CD4-positive, CD25-positive, alpha-beta regulatory T cell (primary cell): ENCODE measurements at places on chromosomes 5 and 9.

GRCh38 chr5:134846641-134846960, 833 bp downstream of the C5orf24 start:
- peak; percentile 35 for DNase-seq

GRCh38 chr9:23290973-23291372, 535.1 kb downstream of the ELAVL2 start:
- no peak for DNase-seq

- DNase-seq: no peak
These were observed 340.9 kb downstream of the RASEF start for GRCh38 chr9:82722051-82722450.

DNA sequence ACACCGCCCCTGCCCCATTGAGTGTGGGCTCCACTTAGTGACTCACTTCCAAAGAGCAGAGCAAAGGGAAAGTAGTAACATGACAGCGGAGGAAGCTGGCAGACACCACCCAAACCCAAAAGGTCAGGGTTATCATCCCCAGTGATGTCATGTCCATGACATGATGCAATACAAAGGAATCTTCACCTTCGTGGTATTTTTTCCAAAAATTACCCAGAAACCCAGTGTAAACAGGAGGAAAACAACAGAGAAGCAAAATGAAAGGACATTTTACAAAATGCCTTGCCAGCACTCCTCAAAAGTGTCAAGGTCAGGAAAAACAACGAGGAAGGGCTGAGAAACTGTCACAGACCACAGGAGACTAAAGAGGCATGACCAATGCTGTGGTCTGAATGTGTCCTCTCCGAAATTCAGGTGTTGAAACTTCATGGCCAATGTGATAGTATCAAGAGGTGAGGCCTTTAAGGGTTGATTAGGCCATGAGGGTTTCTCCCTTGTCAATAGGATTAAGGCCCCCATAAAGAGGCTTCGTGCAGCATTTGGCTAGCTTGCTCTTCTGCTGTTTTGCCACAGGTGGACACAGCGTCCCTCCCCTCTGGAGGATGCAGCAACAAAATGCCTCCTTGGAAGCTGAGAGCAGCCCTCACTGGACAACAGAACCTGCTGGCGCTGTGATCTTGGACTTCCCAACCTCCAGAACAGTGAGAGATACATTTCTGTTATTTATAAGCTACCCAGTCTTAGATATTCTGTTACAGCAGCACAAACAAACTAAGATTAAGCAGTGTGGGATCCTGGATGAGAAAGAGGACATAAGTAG, 30.5 kb upstream of the MED10 start:
- no peak for DNase-seq

GRCh38 chr5:67195406-67196275, 958 bp downstream of the CD180 start:
- no peak for DNase-seq

DNA sequence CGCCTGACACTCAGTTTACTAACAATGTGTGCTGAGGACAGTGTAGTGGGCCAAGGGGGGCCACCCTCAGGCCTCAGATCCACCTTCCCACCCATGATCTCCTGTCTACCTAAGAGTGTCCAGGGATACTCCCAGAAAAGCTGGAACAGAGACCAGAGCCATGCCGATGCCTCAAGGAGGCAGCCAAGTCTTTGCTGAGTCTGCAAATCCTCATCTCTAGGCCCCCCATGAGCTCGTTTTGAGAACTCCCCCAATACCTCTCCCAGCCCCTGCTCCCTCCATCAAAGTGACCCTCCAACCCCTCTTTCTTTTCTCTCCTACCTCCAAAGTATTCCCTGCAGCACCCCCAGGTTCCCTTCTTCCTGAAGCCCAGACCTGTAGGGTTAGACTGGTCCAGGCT, 53.5 kb downstream of the PCDH1 start:
- DNase-seq: no peak

DNA sequence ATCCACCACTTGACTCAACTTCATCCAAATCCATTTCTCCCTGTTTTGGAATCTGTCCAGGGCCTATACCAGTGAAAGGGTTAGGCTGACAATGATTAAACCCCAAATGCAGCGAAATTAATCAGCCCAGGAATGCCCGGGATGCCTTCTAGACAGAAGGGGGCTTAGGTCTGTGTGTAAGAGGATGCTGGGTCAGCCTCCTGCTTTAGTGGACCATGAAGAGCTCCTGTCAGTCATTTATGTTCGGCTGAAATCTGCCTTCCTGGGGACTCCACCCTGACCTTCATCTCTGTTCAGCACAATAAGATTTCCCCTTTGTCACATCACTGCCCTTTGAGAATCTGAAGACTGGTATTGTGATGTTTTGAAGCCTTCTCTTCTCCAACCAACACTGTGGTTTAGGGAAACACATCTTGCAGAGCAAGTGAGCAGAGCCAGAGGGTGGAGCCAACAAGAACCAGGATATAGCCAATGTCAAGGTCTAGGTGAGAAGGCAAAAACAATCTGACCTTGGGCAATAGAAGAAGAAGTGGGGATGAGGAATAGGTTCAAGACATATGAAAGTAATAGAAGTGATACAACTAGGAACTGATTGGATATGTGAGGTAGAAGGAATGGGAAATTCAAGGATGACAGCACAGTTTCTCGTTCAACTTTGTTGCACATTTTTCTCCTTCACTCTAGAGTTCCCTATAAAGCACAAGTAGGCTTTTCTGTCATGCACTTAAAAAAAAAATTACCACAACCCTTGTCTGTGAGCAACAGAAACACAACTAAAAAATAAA, 234.4 kb downstream of the ARHGAP26 start:
- DNase-seq: no peak

DNA sequence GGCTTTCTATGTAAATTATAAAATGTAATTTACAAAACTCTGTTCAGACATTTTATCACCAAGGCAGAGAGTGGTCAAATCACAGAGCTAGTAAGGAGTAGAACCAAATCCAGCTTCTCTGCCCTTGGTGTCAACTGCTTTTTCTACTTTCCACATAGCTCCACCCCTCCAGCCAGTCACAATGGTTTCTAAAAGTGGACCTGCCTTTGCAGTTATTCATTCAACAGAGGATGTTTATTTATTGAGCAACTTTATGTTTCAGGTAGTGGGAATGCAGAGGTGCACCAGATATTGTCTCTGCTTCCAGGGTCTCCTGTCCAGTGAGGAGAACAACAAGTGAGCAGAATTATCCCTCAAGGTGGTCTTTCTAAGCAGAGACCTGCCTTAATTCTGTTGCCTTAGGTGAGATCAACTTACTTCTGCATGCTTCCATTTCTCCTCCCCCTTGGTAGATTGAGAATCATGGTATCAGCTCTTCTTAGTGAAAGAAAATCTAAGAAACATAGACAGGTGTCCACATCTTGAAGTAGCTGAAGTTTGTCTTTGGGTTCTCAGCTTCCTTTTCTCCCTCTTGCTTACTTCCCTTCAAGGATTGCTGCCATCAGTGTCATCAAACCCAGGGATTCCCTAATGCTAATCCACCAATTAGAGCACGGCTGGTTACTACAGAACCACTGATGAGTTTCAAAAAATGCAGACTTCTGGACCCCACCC, 17.2 kb upstream of the PDCD1LG2 start:
- no peak for DNase-seq

GRCh38 chr5:159332800-159333544, 2.7 kb upstream of the IL12B start:
- no peak for DNase-seq

- no peak for DNase-seq
These were observed 5.7 kb downstream of the PCSK5 start for GRCh38 chr9:75896193-75896592.

DNA sequence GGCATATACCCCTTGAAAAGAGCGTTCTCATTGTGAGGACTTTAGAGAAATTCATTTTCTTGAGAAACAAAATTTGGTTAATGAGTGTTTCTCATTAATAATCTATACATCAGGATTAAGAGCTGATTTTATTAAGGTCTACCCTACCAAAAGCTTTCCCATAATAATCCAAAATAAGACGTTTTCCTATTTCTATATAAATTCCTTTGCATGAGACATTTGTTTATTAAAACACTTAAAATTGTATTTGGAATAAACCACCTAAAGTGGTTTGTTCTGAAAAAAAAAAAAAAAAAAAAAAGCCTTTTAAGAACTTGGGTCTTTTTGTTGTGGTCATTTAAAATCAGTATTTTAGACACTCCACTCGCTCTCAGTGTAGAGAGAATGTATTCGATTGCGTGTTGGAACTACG, 695 bp upstream of the TMOD1 start:
- DNase-seq: no peak

DNA sequence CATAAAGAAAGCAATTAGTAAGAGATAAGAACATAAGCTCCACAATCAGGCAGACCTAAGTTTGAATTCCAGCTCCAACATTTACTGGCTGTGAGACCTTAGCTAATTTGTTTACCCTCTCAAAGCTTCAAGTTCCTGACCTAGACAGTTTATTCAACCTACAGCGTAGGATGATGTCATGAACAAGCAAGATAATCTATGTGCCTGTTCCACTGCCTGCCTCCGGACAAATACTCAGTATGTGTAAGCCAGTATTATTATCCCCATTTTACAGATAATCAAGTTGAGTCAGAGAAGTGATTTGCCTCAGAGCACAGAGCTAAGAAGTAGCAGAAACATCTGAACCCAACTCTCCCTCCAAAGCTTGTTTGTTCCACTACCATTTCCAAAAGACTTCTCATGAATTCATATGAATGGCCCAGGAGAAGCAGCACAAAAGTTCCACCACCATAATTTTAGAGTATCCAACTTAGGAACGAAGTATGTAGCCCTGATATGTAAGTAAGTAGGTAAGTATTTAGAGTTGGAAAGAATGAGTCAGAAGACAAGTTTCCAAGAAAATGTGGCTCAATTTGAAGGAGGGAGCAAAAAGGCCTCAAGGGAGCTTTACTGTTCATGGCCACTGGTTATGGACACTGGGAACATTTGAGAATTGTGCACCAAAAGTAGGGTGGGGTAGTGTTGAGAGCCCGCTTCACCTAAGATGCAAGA, 398.2 kb downstream of the NFIB start:
- no peak for DNase-seq

DNA sequence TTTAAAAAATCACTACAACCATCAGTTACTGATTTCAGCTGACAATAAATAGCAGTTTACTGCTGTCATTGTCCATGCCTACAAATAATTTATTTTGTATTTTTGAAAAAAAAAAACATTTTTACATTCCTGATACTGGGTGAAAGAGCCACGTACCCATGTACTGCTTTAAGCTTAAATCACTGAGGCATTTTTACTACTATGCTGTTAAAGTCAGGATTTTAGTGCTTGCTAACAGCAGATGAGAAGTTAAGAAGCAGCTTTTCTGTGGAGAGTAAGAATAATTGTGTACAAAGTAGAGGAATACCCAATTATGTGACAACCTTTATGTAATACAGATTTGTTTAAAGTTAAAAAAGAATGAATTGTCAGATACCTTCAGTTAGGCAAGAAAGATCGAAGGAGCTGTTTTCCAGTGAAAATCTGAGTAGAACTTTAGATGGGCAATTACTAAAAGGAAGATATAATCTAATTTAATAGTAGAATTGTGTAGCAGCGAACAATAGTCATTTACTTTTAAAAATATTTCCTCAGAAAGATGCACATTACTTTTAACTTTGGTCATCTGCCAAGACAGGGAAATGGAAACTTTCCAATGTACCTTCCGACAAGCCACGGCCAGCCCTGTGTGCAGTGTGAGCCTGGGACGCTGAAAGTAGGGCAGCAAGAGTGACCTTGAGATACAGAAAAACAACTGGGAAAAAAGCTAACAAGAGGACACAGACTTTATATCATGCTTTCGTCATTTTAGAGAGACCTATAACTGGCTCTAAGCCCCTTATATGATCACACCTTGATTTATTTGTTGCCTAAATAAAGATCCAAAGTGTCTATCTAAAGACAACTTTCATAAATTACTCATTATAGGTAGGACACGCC, 39.9 kb downstream of the RHOBTB3 start:
- DNase-seq: no peak

DNA sequence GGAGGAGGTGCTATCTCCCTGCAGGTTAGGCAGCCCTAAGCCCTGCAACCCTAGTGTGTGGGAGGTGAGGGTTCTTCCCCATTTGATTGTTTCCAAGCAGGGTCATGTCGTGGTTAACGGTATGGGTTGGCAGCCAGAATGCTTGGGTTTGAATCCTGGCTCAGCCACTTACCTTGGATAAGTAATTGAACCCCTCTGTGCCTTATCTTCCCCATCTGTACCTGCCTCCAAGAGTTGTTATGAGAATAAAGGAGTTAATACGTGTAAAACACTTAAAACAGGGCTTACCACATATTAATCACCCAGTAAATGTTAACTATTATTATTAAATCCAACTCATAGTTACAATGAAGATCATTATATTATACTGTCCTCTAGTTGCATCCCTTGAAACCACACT, 52.2 kb upstream of the SPATA31E1 start:
- DNase-seq: no peak
